ENCODE measurements at places on chromosomes 7 and 10.

DNA sequence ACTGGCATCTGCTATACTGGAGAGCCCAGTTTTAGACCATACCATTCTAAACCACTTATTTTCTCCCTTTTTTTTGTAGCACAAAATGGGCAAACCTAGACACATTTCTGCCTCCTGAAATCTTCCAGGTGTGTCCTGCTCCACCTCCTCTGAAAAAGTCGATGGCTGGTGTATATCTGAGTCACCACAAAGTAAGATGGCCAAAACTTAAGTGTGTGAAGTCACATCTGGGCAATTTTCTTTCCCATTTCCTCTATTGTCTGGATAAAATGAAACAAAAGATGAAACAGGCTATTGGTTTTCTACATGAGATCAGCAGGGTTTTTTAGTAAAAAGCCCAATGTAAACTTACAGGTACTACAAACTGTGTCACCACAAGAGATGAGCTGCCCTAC lies 65.5 kb downstream of the OSBPL3 start:
- no peak for DNase-seq

DNA sequence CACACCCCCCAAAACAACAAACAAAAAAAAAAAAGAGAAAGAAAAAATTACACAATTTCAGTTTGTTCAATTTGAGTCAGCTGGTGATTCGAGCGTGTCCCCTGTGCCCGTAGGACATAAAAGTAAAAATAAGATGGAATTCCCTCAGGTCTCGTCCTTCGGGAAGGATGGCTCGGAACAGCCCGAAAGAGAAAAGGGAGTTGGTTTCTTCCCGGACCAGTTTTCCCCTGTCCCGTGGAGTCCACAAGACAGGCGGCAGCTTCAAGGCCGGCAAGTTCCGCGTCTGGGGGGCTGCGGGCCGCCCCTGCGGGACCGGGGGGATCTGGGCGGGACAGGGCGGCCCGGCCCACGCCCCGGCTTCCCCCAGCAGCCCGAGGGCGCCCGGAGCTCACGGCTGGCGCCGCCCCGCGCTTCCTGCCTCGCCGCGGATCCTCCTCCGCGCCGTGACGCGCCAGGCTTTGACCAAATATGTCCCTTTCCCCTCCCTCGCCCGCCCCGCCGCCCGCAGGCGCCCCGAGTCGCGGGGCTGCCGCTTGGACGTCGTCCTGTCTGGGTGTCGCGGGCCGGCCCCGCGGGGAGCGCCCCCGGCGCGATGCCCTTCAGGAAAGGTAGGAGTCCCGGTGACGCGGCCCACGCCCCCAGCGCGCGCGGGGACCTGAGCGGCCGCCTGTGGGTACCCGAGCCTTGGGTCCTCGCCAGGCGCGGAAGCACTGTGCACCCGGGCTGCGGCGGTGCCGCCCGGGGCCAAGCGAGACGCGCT lies 55.8 kb downstream of the RBM17 start:
- peak; percentile 85 for DNase-seq

GRCh38 chr7:72334698-72335097 lies 77.4 kb downstream of the CALN1 start:
- DNase-seq: no peak

DNA sequence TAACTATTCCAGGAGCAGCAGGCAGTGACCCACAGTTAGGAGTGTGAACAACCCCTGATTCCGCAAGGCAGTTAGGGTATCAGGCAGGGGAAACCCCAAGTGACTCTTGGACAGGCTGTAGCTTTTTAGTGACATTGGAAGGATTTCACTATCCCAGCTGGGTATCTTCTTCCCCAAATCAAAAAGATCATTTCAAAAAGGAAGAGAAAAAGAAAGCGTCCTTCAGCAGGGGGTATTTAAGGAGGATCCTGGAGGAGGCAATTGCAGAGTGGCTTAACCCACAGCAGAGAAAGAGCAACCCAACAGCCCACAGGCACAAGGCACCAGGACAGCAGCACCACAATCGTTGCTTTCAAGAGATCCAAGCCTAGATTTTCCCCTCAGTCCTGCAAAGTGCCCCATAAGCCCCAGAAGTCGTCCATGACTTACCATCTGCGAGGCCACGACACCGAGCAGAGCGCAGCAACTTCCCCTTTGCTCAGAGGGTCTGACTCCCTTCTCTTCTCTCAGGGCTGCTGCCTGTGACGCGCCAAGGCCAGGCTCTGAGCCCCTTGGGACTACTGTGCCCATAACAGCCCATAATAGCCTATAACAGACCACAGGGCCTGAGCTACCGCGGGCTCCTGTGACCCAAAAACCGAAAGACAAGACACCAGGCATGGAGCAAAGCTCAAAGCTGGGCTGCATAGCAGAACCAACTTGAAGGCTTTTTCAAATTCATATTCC lies 19.8 kb downstream of the PIK3AP1 start:
- DNase-seq: no peak

DNA sequence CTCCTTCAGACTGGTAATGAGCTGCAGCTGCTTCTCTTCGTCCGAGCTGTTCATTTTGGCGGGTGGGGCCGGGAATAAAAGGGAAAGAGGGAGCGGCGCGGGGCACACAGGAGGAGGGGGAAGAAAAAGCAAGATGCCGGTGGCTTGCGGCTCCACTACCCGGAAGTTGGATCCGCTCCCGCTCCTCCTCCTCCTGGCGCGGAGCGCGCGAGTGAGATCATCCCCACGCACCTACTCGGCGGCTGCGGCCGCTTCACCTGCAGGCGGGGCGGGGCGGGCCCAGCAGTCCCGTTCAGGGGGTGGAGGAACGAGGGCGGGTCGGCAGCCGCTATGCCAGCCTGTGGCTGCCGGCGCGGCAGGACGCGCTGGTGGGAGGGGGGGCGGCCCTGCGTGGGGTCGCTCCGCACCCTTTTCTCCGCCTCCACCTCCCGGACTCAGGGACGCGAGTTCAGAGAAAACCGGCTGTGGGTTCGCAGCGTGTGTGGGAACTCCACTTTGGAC lies at the start of gene SHTN1:
Gene SHTN1, minus strand, starts transcription at position 162 of the 501 bp plus-strand sequence. Its CDS starts 108 bp downstream, at position 54.
- DNase-seq: peak; percentile 68

GRCh38 chr10:123521076-123521475 lies 145.1 kb upstream of the GPR26 start:
- no peak for DNase-seq

GRCh38 chr10:44902941-44903545 lies 8.1 kb upstream of the TMEM72 start:
- no peak for DNase-seq

DNA sequence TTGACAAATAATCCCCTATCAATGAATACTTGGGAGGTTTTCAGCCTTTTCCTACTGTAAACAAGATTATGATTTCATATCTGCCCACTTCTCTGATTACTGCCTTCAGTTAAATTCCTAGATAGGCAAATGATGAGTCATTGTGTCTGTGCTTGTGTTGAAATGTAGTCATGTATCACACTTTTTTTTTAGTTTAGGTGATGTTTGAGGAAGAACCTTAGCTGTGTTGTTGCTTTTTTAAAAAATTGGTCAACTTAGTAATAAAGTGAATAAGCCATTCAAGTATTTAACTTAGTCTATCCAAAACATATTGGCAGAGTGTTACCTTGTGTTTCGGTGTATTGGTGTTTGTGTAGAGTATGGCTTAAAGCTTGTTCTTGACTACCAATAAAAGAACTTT lies 60.0 kb downstream of the WAC start:
- DNase-seq: peak; percentile 76

DNA sequence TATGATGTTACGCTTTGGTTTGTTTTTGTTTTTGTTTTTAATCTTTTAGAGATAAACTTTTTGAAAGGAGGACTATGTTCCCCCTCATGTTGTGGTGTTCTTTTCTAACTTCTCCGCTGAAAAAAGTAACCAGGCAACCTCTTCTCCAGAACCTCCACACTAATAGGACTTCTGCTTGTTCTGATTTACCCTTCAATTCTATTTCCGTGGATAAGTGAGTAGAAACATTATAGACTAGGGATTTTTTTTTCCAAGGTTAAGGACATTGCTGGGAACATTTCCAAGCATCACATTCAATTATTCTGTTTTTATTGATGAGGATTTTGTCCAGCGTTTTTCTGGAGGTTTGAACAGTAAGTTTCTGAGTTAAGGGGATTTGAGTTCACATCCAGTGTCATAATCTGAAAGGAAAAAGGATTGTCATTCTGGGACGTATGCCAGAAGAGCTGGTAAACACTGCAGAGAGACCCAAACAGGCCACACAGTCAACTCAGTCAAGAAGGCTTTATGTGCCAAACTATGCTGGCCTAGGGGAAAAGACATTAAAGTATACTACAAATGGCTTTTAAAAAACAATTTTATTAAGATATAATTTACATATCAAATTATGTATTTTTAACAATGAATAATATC lies 28.3 kb upstream of the RALA start:
- DNase-seq: peak; percentile 73

GRCh38 chr7:45132708-45133320 lies 21.3 kb upstream of the TBRG4 start:
- DNase-seq: peak; percentile 23

- DNase-seq: no peak
These were observed 73.8 kb upstream of the GTF2IRD1 start for GRCh38 chr7:74379938-74380337.

DNA sequence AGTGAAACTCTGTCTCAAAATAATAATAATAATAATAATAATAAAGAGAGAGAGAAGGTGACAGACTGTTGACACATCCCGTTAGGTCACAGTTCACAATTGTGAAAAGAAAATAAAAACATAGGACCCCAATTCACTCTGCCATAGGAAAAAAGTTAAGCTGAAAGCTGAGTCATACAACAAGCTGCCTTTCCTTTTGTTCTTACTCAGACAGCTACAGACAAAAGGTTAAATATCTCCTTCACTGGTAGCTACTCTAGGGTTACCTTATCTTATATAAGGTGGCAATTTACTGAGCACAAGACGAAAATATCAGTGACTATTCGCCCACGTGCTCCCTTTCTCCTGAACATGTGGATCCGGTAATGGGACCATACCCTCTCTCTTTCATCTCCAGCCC lies 17.5 kb downstream of the TUBAL3 start:
- no peak for DNase-seq

DNA sequence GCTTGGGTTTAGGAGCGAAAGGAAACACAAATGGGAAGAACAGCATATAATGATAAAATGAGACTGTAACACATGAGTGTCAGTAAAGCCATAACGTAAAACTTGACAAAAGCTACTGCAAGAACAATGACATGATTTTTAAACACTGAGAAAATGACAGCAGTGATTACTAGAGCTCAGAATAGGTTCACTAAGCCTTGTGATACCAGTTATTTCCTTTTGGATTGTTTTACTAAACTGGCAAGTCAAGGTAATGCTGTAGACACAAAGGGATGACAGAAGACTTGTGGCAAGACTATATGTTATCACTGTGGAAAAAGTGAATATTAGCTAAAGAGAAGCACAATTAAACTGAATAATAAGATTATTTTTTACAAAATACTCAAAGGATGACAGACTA lies 12.7 kb downstream of the NCOA4 start:
- DNase-seq: no peak

DNA sequence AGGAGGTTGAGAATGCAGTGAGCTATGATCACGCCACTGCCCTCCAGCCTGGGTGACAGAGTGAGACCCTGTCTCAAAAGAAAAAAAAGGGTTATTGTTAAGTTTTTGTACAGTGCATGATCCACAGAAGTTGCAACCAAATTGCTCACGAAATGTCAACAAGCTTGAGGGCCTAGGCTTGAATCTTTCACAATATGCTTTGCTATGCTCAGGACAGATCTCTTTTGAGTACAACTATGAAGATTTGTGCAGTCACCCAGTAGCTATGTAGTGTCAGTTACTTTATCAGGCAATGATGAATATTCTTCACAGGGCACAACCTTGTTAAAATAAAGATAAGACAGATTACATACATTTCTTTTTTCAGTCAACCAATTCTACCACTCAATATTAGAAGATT lies 109.2 kb downstream of the PRTFDC1 start:
- DNase-seq: no peak

DNA sequence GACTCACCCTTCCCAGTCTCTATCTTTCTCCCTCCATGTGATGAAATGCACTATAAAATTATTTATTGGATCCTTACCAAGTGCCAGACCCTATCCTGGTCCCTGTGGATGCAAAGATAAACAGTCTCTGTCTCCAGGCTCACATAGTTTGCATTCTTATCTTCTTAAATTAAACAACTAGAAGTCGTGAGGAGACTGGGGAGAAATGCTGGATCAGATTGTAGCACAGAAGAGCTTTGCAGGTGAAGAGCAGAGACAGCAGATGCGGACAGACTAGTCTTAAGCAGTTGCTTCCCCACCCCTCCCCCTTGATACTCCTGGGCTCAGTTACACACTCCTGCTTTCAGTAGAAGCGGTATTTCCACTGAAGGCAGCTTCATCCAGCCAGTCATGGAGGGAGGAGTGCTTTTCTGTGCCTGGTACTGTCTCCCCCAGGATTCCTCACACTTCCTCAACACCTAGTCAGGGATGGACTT lies 20.8 kb upstream of the CDK1 start:
- peak; percentile 48 for DNase-seq

GRCh38 chr7:94188350-94188749 lies 184.2 kb upstream of the BET1 start:
- DNase-seq: no peak

DNA sequence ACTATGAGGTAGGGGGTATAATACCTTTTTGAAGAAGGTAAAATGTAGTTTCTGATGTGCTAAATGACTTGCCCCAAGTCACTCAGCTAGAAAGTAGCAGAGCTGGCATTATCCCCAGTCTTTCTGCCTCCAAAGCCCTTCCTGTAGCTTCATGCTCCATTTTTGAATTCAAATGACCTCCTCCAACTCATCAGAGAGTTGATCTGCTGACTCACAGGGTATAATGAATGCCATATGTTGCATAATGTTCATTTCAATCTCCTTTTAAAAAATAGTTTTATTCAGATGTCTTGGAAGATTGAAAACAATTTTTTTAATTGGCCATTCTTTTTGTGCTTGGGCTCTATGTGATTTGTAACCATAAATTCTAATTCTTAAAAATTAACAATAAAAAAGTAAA lies 272.8 kb upstream of the IMMP2L start:
- DNase-seq: peak; percentile 92

DNA sequence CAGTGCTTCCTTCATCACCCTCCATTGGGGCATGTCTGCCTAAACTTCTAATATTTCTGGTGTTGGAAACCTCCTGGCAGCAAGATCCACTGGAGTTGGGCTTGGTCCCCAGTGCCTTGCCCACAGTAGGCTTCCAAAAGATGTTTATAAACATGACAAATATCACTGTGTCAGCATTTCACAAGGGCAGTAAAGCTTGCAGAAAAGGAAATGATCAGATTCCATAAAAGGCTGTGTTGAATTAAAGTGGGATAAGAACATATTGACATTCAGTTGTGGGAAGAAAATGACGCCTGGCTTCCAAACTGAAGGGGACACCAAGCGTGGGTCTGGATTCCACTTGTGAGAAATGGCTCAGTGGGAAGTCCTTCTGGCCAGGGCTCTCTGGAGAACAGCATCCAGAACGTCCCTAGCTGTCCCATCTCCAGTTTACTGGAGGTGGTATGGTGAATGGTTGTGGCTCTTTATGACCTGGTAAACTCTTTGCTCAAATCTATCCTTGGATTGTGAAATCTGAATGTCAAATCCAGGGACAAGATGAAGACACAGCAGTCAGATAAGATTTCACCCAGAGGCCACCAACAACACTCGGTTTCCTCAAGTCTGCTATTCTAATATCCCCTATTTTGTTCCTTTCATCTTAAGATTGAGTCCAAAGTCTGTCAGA lies 287.2 kb downstream of the TNS3 start:
- DNase-seq: no peak

- DNase-seq: no peak
These were observed 1167.6 kb downstream of the NXPH1 start for GRCh38 chr7:9600974-9601373.

Measured in EH (cell line).